ENCODE measurements at places on chromosomes 16 and 17.
A peak's percentile ranks its signal among the peaks of the same experiment; 100 is the strongest.

- DNase-seq = no peak
Observed at GRCh38 chr17:48542114-48542656, 2.7 kb downstream of the HOXB2 start.

DNA sequence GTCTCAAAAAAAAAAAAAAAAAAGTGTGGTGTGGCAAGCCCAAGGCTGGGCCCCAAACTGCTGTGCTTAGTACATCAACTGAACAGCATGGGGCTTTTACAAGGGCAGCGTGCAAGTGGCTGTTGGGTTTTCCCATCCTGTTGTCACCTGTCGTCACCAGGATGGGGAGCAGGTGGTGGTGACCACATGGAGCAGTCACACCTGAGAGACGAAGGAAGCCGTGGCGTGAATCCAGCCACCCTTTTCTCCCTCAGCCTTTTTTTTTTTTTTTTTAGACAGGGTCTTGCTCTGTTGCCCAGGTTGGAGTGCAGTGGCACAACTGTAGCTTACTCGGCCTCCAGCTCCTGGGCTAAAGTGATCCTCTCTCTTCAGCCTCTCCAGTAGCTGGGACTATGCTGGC is 4.1 kb upstream of the MRPL58 start:
- DNase-seq = no peak

DNA sequence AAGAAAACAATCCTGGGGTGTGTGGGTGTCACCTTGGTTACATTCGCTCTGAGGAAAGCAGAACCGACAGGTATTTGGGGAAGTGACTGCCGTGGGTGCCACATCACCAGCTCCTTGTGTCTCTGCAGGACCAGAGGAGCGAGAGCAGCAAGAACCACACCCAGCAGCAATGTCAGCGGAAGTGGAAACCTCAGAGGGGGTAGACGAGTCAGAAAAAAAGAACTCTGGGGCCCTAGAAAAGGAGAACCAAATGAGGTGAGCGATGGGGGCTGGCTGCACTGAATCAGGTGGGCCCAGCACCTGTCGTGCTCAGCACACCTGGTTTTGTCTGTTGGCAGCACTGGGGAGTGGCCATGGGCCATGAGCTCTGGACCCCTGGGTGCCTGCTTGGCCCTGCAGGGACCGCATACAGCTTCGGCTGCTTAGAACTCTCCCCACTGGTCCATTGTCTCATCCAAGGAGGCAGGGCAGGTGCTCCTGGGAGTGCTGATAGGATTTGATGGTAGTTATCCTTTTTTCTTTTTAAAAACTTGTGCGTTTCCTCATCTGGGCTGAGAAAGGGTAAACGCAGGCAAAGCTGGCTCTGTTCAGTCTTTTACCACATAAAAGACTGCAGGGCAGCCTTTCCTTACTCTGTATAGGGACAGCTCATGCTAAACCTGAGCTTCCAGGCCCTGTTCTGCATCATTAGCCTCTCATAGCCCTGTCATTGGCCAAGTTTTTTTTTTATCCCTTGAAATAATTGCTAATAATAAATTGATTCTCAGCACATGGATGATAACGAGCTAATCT is 29.4 kb downstream of the HMOX2 start:
- peak; percentile 94 for DNase-seq

- no peak for DNase-seq
Observed at GRCh38 chr17:81486199-81486810, 26.3 kb downstream of the ACTG1 start.

- DNase-seq = no peak
Observed at GRCh38 chr17:73760439-73760758, 116.2 kb upstream of the SDK2 start.

DNA sequence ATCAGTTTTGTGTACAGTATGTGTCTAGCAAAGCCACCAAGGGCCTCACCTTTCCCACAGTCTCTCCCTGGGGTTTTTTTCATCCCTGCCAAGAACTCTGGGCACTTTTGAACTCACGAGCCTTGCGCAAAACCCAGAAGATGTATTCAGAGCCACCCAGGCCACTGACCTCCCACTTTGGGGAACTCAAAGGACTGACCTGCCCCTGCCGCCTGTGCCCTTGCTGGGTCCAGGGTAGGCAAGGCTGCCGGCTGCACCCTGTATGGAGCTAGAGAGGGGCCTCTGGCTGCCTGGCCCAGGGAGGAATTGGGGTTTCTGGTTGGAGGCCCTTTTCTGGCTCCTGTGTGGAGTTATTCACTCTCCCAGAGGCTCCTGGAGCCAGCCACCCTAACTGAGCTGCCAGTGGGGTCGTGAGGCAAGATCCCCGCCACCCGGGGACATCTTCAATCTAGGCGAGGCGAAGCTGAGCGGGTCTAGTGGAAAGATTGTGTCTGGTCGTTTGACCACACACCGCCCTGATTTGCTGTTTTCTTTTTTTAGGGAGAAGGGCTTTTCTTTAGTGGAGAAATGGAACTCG is 1.9 kb downstream of the CDK5R1 start:
- DNase-seq = no peak

GRCh38 chr17:79984877-79985276 is 50.8 kb downstream of the TBC1D16 start:
- DNase-seq = no peak

DNA sequence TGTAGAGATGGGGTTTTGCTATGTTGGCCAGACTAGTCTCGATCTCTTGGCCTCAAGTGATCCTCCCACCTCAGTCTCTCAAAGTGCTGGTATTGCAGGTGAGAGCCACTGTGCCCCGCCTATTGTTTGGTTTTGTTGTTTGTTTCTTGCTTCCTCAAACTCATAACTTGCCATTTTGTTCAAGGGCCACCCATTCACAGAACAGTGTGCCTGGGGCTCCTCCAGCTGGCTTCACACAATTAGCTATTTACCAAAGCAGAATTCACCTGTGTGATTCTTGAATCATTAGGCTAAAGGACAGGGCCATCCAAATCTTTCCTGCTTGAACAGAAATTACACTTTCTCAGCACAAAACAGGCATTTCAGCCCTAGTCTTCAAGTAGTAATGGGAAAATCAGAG is 7.2 kb downstream of the ABHD15 start:
- DNase-seq = no peak

GRCh38 chr17:29007456-29007855 is 1.6 kb upstream of the SEZ6 start:
- DNase-seq = no peak

GRCh38 chr17:48587276-48588073 is 2.6 kb downstream of the HOXB3 start:
- no peak for DNase-seq

GRCh38 chr16:74249254-74249653 is 47.4 kb upstream of the PSMD7 start:
- DNase-seq = no peak

- peak; percentile 41 for DNase-seq
Observed at GRCh38 chr17:45270828-45271418, 9.0 kb upstream of the SPATA32 start.

GRCh38 chr16:27245276-27246172 is 23.0 kb downstream of the NSMCE1 start:
- DNase-seq = peak; percentile 35

DNA sequence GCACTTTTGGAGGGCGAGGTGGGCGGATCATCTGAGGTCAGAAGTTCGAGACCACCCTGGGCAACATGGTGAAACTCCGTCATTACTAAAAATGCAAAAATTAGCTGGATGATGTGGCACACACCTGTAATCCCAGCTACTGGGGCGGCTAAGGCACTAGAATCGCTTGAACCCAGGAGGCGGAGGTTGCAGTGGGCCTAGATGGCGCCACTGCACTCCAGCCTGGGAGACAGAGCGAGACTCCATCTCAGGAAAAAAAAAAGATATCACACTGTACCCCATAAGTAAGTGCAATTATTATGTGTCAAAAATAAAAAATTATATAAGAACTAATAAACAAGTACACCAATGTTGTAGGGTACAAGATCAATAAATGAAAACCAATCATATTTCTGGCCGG is 200.0 kb downstream of the CDRT15L2 start:
- no peak for DNase-seq

DNA sequence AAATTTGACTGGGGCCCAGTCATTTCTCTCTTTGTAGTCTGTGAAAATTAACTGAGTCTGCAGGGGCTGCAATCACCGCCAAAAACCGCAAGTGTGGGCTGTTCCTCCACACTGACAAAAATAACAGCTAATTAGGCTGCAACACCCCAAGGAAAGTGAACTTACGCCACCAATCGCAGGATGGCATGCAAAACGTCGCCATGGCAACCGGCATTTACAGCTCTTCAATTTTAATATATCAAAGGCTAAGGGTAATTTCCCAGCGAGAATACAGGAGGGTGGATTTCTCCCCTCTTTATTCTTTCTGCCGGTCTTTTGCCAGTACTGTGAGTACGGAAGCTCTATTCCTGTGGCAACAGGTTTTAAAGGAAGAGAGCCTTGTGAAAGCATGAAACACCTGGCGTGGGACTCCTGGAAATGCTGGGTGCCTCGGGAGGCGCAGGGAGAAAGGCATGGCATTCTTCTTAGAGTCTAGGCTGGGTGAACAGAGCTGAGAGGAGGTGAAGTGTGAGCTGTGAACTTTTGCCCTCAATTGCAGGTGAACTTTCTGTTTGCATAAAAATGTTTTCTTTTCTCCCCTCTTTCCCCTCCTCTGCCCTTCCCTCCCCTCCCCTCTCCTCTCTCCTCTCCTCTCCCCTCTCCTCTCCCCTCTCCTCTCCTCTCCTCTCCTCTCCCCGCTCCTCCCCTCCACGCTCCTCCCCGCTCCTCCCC is 399.7 kb downstream of the XYLT1 start:
- DNase-seq = peak; percentile 73

- DNase-seq = no peak
Observed at GRCh38 chr16:46850619-46851555, 19.9 kb upstream of the C16orf87 start.

DNA sequence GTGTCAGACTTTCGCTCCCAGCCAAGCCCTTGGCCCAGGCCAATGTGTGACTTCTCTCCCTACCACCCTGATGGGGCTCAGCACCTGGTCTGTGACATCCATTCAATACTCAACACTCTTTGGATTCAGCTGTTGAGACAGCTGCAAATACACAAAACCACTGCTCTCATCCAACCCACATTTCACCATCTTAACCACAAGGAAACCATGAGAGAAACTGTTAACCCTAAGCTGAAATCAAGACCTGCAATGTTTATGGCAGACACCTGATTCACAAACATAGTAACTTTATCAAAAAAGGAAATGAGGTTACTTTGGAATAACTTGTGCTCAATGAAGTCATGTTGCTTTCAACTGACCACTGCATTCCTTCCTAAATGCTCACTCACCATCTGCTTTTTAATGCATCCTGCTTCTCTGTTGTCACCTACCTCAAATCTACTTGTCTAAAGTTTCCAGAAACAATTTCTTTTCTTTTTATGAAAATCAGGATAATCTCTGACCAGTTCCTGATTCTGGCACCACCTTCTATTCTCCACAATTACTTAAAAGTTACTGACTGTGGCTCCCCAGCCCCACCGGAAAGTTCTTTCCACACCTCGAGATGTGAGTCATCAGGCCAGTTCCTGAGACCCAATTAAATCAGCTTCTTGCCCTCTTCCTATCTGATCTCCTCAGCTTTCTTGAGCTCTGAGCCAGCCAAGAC is 88.2 kb downstream of the NOG start:
- DNase-seq = no peak

DNA sequence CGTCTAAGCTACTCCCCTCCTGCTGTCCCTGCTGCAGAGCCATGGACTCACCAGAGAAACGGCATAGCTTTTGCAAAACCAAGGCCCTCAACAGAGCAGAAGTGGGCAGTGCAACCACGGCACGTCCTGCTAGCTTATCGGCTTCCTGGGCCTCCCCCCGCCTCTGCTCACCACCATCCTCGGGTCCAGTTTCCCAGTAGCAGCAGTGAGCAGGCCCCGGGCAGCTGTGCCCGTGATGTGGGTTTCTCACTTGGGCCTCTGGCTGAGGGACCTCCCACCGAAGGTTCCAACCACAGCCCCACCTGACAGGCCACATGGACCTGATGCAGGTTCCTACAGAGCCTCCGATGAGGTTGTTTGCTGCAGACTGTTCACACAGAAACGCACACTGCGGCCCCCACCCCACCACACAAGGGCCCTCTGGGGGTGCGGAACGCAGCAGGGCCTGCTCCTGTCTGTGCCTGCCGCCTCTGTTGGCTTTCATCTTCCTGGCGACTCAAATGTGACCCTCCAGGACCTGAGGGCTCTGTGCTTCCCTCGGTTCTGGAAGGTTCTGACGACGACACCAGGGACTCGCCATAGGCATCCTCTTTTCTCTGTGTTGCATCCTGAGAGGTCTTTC is 24.8 kb downstream of the PDIA2 start:
- DNase-seq = no peak

DNA sequence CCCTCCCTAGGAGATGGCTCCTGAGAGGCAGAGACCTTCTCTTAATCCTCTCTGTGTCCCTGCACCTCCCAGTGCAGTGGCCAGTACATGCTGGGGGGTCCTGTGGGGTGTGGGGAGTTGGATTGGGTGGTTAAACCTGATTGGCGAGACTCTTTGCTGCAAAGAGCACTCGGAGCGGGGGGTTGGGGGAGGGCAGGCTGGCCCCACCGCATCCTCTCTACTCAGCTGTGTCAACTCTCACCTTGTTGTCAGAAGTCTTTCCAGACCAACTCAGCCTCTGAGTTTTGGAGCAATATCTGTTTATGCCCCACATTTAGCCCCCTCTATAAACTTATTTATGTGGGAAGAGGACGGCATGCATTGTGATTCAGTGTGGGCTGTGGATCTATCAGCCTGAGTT is 40.0 kb downstream of the SMARCE1 start:
- no peak for DNase-seq

GRCh38 chr16:57060323-57061083 is 31.9 kb upstream of the CPNE2 start:
- DNase-seq = no peak

DNA sequence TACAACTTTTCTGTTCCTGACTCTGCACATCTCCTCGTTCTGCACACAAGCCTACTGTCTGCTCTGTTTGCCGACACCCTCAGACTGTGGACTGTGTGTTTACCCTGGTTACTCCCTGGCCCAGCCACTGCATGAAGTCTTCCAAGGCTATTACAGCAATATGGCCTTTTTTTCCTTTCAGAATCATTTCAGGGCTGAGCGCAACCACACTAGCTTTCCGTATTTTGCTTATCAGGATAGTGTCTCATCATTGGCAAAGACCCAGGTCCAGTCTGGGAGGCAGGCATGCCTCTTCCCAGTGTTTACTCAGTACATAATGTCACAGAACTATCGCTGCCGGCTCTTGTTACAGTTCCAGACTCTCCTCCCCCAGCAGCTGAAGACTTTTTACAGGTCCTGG is 10.1 kb downstream of the DNAH9 start:
- no peak for DNase-seq

GRCh38 chr17:67456103-67456502 is 79.0 kb downstream of the PITPNC1 start:
- DNase-seq = no peak

- no peak for DNase-seq
Observed at GRCh38 chr16:9072806-9073341, 18.6 kb upstream of the HAPSTR1 start.

- no peak for DNase-seq
Observed at GRCh38 chr16:4317532-4318450, 1.9 kb downstream of the GLIS2 start.

- no peak for DNase-seq
Observed at GRCh38 chr17:28326114-28326513, 7.1 kb downstream of the TMEM97 start.

- DNase-seq = no peak
Observed at GRCh38 chr16:74500907-74501306, 79.6 kb upstream of the CLEC18B start.
